ELF-1 (cell line): ENCODE measurements at places on chromosomes 7 and 10.

GRCh38 chr7:151307536-151307935 is 34.1 kb upstream of the NUB1 start:
- no peak for DNase-seq

DNA sequence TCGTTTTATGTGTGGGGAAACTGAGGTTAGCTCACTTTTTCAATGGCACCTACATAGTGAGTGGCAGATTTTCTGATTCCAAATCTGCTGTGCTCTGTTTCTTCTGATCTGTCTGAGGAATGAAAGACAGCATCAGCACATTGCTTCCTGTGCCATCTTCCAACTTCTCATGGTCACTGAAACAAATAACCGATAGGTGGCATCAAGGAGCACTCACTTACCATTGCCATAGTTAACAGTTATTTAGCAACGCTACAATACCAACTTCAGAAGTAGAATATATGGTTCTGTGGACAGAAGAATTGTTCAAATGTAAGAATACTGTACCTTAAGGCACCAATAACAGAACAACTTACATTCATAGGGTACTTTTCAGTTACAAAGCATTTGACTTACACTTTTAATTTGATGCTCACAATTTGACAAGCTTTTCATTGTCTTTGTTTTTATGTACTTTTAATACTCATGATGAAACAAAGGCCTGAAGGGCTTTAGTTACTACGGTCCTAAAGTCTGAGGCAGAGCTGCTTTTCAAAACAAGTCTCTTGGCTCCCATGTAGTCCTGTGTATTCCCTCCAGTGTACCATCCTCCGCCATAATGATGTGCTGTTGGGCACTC is 228.9 kb upstream of the TCF7L2 start:
- no peak for DNase-seq

DNA sequence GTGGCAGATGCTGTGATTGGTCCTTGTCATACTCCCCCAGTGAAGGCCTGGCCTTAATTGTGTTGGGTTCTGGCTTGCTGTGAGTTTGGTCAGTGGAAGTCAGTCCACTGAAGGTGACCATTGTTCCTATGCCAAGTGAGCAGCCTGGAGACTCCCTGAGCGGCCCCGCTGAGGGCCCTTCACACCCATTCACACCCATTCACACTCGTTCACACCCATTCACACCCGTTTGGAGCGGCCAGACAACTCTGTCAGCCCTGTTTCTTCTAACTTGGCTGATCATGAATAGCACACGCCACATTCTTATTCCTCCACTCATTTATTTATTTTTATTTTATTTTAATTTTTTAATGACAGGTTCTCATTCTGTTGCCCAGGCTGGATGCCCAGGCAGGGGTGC is 61.5 kb downstream of the C10orf120 start:
- no peak for DNase-seq

GRCh38 chr10:11397077-11397965 is 214.1 kb downstream of the USP6NL start:
- DNase-seq: no peak

GRCh38 chr7:82965088-82966036 is 197.3 kb downstream of the PCLO start:
- no peak for DNase-seq

DNA sequence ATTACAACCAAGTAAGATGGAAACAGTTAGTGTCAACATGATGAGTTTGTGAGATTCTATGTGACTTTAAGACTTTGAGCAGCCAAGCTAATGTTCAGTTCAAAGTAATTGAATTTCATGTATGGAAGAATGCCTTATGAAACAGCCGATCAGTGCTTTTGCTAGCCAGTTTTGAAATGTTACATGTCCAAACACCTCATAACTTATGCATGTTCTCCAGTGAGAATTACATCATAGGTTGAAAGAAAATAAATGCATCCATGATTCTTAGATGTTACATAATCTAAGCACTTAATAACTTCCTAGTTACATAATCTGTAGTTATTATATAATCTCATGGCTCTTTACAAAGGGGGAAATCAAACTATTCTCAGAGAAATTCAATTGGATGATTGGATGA is 211.3 kb downstream of the BICC1 start:
- no peak for DNase-seq

DNA sequence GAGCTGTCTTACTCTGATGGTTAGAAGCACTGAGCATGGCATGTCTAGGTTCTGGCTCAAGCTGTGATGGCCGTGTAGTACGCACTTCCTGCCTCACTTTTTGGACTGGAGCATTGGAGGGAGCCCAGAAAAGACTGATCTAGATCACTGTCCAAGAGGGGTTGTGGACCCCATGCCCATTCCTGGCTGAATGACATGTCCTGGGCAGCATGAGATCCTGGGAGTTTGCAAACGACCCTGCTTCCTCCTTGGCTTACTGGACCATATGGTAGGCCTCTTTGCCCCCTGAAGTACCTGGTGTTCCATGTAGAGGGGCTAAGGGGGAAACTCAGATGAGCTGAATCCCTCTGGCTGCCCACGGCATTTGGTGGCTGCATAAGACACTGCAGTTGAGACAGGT is 36.7 kb downstream of the ARHGAP22 start:
- DNase-seq: no peak

GRCh38 chr10:12868229-12868628 is 133.3 kb downstream of the CCDC3 start:
- DNase-seq: no peak

GRCh38 chr7:101631224-101631714 is 2.2 kb upstream of the MYL10 start:
- no peak for DNase-seq

GRCh38 chr10:107072786-107073185 is 91.7 kb downstream of the SORCS1 start:
- no peak for DNase-seq

- no peak for DNase-seq
Measured at GRCh38 chr10:125102821-125103220, 57.5 kb downstream of the CTBP2 start.

DNA sequence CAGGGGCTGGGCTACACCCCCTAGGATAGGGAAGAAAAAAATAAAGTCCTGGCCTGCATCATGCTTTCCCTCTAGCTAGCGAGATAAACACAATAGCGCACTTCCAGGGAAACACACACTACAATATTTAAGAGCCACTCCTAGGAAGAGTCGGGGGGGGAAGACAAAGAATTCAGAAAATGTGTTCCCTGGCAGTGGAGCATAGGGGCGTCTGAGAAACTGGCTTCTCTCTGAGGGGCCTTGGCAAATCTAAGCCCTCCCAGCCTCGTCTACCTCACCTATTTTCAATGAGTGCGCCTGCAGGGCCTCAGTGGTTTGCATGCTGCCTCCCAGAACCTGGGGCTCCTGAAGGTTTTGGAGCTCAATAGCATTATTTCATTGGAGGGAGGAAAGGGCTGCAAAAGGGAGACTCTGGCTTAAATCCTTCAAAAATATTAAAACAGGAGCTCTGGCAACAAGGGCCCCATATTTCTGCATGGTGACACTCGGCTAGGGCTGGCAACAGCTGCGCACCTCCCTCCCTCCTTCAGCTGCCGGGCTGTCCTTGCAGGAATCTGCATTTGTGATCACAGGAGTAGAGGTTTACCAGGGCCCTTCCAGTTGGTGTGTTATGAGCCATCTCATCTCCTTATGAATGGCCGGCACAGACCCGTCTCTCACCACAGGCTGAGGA is 10.8 kb downstream of the ANXA11 start:
- peak; percentile 21 for DNase-seq

DNA sequence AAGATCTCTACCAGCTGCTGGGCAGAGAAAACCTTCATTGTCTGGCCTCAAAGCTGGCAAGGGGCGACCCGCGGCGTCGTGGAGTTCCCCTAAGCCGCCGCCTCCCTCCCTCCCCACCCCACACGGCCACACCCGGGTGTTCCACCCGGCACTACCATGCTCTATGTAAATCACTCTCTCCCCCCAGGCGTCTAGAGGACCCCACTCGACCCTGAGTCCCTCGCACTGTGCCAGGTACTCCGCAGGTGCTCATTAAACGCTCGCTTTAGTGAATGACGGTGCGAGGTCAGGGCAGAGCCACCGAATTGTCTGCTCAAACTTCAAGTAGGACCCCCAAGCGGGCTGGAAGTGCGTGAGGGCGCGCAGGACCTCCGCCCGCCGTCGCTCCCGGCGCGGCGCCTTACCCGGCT is 628 bp downstream of the PARP12 start:
- DNase-seq: no peak

GRCh38 chr7:33649476-33650441 is 255.6 kb upstream of the BMPER start:
- no peak for DNase-seq

GRCh38 chr10:120103738-120104560 is 211.4 kb downstream of the SEC23IP start:
- no peak for DNase-seq

DNA sequence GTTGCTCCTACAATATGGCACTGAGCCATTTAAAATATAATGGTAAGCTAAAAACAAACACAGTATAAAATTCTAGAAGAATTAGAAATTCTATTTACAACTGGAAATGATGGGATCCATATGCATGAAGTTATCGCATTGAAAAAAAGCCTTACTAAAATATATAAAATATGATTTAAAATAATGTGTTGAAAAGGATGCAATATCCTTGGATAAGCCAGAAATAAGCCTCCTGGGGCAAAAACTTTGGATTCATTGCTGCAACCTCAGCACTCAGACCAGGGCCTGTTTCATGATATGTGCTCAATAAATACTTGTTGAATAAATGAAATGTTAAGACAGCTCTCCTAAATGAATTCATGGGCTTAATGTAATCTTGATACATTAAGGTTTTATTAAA is 170.2 kb downstream of the SEM1 start:
- no peak for DNase-seq

DNA sequence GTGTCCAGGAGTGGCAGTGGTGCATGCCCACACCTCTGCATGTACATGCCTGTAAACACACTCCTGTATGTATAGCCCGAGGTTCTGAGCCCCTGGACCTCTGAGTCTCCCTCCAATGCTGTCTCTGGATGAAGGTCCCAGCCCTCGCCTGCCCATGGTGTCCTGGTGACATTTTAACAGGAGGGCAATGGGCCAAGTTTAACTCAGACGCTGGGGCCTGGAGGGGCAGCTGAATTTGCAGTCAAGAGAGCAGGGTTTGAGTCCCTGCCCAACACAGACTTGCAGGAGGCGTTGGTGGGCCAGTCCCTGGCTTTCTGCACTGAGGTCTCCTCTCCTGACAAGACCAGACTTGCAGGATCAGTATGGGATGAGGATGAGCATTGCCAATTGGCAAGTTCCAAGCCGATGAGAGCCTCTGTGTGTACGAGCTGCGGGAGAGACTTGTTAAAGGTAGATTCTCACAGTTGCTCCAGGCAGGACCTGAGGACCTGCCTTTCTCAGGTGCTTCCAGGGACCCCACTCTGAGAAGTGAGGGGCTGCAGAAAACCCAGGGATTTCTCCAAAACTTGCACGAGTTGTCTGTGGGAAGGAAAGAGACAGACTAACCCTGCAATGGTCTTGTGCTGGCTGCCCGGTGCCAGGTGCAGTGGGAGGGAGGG is 141.9 kb downstream of the ELFN1 start:
- DNase-seq: no peak

DNA sequence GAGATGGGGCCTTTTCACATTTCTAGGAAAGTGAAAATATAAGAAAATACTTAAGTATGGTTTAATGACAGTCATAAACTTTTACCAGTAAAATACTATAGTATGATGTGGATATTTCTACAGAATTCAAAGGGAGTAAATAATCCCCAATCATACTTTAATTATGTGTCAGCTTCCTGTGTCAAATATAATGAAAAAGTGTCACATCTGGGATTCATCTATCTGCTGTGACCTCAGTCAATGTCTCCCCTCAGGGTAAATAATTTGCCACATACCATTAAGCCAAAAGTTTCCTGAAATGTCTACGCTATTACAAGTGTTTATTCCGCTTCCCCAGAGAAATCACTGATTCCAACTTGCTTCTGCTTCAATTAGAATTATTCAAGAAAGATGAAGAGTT is 110.5 kb downstream of the ITGA8 start:
- no peak for DNase-seq

GRCh38 chr7:157235357-157236333 is 96.9 kb downstream of the UBE3C start:
- no peak for DNase-seq
